ENCODE measurements at places on chromosomes 16 and 17.

- no peak for DNase-seq
Measured at GRCh38 chr17:57138956-57139576, 54.0 kb downstream of the AKAP1 start.

- DNase-seq = no peak
Measured at GRCh38 chr16:20175358-20175757, 101.7 kb upstream of the GPR139 start.

- no peak for DNase-seq
Measured at GRCh38 chr16:56869513-56870275, 4.7 kb downstream of the SLC12A3 start.

DNA sequence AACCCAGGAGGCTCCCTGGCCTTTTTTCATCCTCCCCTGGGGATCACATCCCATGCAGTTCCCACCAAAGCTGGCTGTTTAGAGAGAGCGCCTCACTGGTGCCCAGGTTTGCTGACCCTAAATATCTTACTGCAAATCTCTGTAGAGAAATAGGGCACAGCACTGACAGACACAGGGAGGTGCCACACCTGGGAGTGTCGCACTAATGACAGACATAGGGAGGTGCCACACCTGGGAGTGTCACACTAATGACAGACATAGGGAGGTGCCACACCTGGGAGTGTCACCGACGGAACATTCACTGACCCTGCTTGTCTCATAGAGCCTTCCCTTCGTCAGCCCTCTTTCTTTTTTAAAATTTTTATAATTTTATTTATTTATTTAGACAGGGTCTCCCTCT lies 25.6 kb downstream of the UNK start:
- no peak for DNase-seq

- DNase-seq = no peak
Measured at GRCh38 chr16:12523002-12523401, 280.7 kb downstream of the CPPED1 start.

DNA sequence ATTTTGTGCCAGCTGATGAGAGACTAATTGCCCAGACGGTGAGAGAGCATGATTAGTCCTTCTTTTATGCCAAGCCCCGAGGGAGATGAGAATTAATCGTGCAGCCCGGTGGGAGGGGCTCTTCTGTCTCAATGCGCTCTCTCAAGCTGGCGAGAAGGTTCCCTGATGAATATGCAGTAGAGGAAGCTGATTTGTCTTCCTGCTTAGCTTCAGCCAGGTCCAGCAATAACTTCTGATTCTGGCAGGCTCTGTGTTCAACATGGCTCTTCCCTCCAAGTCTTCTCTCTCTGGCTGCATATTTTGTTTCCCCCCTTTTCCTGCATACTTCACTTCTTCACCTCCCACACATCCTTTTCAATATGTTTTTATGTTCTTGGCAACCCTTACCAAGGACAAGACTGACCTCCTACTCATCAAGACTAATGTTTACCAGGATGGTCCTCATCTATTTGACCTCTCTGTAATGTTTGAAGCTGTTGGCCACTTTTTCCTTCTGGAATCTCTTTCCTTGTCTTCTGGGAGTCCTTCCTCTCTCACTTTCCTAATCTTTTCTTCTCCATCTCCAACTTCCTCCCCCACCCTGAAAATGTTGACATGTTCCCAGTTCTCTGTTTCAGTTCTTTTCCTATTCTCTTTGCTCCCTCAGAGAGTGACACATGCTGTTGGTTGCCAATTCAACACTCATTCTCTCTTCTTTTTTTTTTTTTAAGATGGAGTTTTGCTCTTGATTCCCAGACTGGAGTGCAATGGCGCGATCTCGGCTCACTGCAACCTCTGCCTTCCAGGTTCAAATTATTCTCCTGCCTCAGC lies 33.1 kb downstream of the ARL4D start:
- no peak for DNase-seq

GRCh38 chr16:50467943-50468748 lies 80.0 kb upstream of the NKD1 start:
- DNase-seq = no peak

GRCh38 chr17:32593003-32593402 lies 106.2 kb downstream of the CDK5R1 start:
- no peak for DNase-seq

- DNase-seq = no peak
Measured at GRCh38 chr17:39744075-39744835, 6.5 kb downstream of the GRB7 start.

GRCh38 chr17:78214016-78214705 lies at the start of gene BIRC5:
Gene BIRC5, plus strand, starts transcription at chr17:78214253. Its CDS starts 64 bp downstream, at chr17:78214317.
- no peak for DNase-seq

DNA sequence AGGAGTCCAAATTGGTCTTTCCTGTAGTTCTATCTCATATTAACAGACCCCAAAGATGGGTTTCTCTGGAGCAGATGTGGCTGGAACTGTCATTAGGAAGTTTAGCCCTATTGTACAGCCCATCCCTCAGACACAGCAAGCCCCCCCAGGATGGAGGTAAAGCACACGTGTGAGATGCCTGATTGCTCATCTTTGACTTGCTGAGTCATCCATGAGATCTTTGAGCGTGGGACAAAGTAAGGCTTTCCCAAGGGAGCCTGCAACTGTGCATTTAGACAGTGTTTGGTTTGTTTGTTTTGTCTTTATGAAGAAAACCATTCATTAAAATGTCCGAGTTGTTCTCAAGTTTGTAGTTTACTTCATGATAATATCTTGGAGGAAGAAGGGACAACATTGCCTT lies 145.3 kb upstream of the CDH13 start:
- DNase-seq = no peak
